ENCODE measurements at places on chromosomes 12 and 14.

GRCh38 chr14:51828017-51828797 lies 32.2 kb upstream of the GNG2 start:
- peak; percentile 84 for DNase-seq

DNA sequence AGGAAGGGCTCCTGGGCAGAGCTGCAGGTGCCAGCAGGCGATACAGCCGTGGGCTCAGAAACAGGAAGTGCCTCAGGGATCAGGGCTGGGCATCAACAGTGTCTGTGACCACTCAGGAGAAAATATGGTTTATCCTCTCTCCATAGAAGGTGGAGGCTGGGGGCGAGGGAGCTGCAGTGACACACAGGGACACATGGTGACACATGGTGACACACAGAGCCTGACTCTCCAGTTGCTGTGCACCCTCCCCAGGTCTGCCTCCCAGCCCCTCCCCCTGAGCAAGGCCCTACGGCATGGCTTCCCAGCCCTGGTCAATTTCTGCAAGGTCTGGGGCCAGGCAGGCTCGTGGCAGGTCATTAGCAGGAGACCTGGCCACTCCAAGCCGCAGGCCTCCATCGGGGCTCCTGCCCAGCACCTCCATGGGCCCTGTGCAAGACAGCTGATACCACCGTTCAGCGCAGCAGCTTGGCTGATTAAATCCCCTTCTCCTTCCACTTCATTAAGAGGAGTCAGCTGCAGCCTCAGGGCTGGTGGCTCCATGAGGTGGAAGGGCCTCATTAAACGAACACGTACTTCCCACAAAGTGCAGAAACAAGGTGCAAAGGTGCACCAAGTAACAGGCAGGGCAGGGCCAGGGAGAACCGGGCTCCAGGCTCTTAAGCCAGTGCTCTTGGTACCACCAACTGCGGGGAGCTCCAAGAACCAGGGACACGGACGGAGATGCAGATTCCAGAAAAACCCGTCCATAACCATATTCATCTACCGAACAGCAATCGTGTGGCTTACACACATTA lies 60.7 kb downstream of the CCNK start:
- DNase-seq, result no peak

- DNase-seq, result no peak
Measured at GRCh38 chr12:121209221-121209620, 708 bp upstream of the P2RX4 start.

DNA sequence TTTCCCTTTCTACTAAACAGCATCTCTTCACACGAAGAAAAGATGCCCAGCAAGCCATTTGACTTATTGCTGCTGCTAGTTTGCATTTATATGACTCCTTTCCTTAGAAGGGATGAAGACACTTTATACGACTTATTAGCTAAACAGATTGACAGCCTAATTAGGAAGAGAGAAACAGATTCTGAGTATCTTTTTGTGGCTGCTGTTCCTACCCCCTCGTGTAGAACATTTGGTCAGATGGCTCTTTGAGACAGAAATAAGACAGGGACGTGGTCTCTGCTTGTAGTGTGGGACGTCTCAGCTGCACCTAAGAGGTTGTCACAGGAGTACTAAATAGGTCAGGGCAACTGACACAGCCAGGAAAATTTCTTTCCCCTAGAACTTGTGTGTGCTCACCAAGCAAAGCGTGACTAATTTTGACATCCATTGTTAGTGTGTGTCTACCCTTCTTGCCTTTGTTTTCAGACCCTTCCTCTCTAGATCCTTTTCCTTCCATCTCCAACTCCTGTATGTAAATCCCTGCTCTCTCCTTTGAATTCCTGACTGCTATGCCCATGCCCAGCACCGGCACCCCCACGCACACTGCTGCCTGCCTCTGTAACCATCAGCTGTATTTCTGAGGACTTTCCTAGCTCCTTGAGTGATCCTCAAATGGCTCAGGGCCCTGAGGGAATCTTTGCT lies 83.2 kb downstream of the DAD1 start:
- no peak for DNase-seq

- DNase-seq, result no peak
Measured at GRCh38 chr12:27780612-27781408, 774 bp upstream of the MANSC4 start.

DNA sequence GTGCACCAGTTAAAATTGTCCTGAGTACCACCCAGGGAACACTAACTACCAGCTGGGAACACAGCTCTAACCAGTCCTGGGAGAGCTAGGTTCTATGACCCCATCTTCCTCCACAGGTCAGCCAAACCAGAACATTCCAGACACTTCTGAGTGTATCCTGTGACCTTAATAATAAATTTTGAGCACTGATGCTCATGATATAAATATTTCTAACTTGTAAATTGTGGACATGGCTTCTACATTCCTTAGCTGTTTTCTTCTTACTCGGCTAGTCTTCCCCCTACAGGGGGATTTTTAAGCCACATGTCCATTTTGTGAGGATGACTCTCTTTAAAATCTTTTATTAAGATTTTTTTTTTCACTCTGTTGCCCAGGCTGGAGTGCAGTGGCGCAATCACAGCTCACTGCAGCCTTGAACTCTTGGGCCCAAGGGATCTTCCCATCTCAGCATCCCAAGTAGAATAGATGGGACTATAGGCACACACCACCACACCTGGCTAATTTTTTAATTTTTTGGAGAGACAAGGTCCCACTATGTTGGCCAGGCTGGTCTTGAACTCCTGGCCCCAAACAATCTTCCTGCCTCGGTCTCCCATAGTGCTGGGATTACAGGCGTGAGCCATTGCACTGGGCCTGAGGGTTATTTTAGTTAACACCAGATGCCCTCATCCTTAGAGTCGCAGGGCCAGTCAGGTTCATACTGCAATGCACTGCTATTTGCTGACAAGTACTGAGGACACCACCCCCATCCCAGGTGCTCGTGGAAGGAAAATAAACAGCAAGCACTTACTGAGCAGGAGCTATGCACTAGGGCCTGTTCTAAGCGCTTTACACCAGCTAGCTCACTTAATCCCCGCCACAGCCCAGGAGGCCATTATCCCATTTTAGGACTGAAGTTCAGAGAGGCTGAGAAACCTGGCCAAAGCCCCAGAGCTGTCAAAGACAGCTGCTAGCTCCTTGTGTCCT lies 142.6 kb upstream of the NCOR2 start:
- no peak for DNase-seq

- DNase-seq, result no peak
Measured at GRCh38 chr14:22892488-22892887, 9.5 kb downstream of the REM2 start.

DNA sequence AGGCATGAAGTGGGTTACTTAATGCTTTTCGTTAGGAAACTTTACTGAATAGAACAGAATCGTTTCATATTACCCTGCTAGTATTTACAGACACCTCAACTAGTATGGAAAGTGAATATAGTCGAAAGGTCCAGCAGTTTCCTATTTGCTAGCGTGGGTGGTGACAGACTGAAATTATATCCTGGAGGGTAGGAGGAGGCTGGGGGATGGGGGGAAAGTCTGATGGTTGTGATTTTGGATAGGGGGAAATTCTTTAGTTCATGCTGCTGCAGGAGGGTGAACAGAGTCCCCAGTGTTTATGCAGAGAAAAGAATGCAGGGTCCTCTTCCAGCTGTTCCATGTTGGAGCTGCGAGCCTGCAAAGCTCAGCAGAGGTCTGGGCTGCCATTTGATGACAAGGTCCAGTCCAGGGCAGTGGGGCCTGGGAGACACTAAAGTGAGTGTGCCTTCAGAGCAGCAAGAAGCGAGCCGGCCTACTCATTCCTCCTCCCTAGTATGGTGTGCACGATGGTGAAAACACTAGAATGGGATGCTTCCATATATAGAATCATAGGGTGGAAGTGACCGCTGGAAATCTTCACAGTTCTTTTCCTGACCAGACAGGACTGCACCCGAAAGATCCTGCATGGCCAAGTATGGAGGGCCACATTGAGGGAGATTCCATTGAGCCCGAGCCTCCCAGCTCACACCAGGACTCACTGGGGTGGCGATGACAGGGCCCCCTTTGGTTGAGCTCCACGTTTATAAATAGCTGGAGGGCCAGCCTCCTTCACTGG lies 2.1 kb downstream of the SAMD4A start:
- no peak for DNase-seq

- no peak for DNase-seq
Measured at GRCh38 chr14:56816574-56817391, 6.5 kb upstream of the OTX2 start.

DNA sequence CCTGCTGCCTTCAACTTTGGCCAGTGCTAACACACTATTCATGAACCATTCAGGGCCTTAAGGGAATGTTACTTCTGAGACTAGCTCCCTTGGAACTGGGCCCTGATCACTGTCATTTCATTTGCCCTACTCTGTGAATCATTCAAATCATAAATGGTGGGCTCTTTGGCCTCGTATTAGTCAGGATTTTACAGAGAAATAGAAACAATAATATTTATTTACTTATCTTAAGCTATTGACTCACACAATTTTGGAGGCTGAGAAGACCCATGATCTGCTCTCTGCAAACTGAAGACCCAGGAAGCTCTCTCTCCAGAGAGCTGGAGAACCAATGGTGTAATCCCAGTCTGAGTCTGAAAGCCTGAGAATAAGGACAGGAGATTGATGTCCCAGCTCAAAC lies 398.5 kb downstream of the LRIG3 start:
- no peak for DNase-seq

DNA sequence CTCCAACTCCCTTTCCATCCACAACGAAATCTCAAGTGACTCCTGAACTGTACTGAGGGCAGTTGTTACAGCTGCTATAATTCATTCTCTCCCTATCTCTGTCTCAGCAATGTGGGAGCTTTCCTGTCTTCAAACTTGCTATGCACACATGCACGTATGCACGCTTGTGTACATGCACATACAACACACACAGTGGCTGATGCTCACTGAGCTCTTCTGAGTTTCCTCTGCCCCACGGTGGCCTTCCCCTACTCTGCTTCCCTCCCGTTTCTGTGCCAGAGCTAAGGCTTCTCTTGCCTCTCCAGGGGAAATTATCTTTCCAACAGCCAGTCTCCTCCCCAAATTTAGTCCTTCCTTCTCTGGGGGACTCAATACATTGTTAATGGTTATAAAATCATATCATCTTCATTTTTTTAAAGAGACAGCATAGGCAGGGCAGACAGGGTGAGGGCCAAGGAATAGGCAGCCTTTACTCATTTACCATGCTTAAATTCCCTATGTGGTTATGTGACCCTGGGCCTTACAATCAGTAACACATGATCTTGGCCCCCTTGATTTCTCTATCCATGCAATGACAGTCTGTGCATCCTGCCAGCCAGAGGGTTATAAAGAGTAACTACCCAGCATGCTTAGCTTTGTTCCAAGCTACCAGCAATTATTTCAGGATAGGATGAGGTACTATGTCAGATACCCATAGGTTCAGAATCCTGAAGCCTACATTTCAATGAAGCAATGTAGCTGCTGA lies 111.9 kb upstream of the HMGA2 start:
- DNase-seq, result no peak

GRCh38 chr12:62263966-62264365 lies 3.8 kb downstream of the USP15 start:
- DNase-seq, result peak; percentile 15

DNA sequence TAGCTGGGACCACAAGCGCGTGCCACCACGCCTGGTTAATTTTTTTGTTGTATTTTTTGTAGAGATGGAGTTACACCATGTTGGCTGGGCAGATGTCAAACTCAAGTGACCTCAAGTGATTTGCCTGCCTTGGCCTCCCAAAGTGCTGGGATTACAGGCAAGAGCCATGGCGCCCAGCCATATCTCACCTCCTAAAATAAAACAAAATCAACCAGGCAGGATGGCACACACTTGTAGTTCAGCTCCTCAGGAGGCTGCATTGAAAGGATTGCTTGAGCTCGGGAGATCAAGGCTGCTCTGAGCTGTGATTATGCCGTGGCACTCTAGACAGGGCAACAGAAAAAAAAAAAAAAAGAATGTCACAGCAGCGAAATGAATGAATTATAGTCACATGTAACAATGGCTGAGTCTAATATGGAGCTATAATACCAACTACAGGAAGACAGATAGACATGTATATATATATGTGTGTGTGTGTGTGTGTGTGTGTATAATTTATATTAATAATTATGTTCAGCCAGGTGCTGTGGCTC lies 19.3 kb upstream of the TMEM120B start:
- no peak for DNase-seq

DNA sequence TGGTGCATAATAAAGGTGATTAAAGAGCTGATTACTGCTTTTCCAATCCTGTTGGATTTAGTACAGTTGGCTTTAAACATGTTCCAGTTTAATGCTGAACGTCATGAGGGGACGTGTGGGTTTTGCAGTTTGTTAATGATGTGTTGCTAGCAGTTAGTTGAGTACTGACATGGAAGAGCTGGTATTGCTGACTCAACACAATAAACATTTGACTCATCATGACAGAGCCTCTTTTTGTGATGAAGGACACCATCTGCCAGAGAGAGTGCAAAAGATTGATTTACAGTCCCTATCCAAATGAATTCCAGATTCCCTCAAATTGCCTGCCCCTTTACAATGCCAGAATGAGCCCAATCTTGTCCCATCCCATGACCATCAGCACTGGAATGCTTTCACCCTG lies 346.2 kb upstream of the PRICKLE1 start:
- no peak for DNase-seq

GRCh38 chr14:105591052-105591451 lies 64.7 kb downstream of the TMEM121 start:
- no peak for DNase-seq

DNA sequence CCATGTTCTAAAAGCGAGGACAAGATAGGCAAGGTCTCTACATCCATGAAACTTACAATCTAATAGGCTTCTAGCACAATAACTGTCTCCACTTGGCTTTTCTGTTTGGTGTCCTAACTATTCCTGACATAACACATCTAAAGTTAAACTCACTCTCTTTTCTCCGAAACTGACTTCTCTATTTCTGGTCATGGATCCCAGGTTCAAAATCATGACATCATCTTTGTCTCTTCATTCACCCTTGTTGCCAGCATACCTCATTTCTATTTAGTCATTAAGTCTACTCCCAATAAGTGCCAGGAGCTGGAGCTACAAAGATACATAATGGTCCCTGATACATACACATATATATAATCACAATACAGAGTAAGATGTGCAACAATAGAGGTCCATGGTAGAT lies 53.9 kb upstream of the CEP83 start:
- DNase-seq, result no peak

DNA sequence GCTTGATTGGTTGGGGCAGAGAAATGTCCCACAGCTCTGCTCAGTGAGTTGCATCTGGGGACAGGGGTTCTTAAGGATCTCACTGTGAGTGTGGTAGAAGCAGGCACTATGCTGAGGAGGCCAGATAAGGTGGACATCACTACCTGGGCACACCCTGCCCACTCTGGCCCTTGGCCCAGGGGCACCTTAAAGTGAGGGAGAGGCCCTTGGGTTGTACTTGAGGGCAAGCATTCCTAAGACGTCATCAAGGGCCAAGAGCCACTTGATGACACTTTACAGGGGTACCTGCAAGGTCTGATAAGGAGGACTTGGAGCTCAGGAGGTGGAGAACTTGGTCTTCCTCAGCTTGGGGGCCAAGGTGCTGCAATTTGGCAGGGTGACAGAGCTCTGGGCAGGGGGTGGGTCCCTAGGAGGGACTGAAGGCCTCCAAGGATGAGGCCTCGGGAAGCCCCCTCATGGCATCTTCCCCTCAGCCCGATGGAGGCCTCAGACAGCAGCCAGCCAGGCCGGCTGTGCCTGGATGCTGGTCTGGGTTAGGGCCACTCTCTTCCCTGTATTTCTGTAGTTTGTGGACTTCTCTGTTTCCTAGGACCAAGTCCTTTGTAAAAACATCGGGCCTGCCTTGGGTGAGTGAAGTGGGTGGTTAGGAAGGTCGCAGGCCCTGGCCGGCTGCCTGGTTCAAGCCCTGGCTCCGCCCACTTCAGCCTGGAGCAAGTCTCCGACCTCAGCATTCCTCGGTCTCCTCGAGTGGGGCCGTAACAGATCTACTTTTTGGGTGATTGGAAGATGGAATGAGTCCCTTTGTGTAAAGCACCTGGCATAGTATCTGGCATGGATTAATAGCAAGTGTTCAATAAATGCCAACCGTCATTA lies 24.8 kb downstream of the GPR68 start:
- DNase-seq, result no peak
